ENCODE measurements at places on chromosomes 2 and 18.
A peak's percentile ranks its signal among the peaks of the same experiment; 100 is the strongest.

DNA sequence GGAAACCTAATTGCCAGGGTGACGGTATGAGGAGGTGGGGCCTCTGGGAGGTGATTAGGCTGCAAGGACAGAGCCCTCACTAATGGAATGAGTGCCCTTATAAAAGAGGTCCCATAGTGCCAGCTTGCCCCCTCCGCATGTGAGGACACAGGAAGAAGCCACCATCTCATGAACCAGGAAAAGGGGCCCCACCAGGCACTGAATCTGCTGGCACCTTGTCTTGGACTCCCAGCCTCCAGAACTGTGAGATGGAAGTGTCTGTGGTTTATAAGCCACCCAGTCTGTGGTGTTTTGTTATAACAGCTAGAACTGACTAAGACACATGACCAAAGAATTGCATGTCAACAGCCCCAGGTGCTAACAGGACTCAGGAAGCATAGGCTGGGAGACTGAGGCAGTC, 214.3 kb downstream of the MGAT5 start:
- no peak for DNase-seq

GRCh38 chr2:16335604-16335930, 330.1 kb downstream of the CYRIA start:
- no peak for DNase-seq

GRCh38 chr18:69257861-69258458, 142.7 kb upstream of the DOK6 start:
- no peak for DNase-seq

DNA sequence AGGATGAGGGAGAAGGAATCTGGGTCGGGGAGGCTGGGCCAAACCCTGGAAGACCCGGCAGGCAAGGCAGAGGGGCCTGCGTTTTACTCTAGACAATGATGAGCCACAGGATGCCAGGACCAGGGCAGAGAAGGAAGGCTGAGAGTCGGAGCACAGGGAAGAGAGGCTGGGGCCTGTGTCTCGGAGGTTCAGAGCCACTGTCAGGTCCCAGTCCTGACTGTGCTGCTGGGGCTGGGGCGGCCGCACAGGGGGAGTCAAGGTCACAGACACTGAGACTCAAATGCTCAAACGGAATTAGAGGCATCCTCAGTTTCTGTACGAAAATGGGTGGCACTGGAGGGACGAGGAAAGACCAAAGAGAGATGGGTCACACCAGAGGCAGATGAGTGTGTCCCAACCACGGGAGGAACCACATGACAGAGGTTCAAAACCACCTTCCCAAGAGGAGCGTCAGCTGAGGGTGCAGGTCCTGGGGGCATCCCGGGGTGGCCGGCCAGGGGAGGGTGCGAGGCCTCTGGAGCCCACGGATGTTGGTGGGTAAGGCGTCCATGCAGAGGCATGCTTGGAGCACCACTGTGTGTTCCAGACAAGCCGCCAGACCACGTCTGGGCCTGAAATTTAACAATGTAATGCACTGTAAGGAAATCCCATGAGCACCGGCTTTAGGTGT, 14.7 kb downstream of the HDAC4 start:
- DNase-seq = no peak

- no peak for DNase-seq
Observed at GRCh38 chr2:120289221-120289906, 36.7 kb downstream of the RALB start.

DNA sequence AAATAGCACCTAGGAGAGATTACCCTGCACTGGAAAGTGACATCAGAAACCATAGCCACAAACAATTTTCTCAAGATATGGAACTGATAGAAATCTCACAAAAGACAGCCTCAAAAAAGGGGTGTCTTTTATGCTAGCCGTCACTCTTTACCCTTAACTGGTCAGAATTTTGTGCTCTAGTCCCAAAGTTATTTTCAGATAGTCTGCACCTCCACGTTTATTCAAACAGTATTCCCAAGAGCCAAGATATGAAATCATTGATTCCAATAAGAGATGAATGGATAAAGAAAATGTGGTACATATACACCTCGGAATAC, 23.5 kb upstream of the PMAIP1 start:
- DNase-seq = no peak

GRCh38 chr2:149049142-149049541, 10.6 kb downstream of the LYPD6B start:
- DNase-seq = no peak

DNA sequence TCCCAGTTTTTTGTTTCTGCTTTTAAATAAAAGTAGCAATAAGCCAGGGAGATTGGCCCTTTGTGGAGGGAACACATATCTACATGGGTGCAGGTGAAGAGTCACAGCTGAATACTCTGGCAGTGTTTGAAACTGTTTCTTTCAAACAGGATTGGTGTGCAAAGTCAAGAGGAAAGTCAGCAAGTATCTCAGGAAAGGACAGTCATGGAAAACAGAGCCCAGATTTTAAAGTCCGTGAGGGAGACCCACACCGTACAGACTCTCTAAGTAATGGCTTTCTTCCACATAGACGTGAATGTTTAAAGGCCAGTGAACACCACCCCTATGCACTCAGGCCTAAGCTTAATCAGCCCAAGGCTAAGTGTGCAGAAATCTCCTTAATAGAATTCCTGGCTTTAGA, 95.3 kb downstream of the GFPT1 start:
- DNase-seq = no peak

DNA sequence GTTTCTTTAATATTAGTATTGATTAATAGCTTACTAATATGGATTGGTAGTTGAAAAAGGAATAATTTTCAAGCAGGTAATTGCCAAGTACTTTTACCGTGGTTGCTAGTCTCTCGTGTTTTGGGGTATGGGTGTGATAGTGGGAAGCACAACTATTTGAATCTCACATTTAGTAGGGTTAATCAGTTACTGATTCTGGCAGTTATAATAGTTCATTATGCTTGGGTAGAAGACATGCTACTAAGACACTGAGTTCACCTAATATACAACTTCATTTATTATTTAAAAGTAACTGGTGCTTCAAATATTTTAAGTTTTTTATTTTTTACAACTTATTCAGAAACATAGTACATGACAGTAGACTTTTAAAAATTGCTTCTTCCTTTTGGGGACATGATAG, 33.5 kb downstream of the SOCS6 start:
- DNase-seq = no peak

GRCh38 chr18:11750581-11751310, 61.7 kb downstream of the GNAL start:
- no peak for DNase-seq

GRCh38 chr2:241894681-241895426, 25.3 kb downstream of the RTP5 start:
- peak; percentile 60 for DNase-seq

GRCh38 chr2:40725040-40725439, 273.1 kb upstream of the SLC8A1 start:
- no peak for DNase-seq

- no peak for DNase-seq
Observed at GRCh38 chr2:51025906-51026555, 5.9 kb downstream of the NRXN1 start.

GRCh38 chr18:22591222-22591621, 173.5 kb upstream of the CTAGE1 start:
- no peak for DNase-seq

DNA sequence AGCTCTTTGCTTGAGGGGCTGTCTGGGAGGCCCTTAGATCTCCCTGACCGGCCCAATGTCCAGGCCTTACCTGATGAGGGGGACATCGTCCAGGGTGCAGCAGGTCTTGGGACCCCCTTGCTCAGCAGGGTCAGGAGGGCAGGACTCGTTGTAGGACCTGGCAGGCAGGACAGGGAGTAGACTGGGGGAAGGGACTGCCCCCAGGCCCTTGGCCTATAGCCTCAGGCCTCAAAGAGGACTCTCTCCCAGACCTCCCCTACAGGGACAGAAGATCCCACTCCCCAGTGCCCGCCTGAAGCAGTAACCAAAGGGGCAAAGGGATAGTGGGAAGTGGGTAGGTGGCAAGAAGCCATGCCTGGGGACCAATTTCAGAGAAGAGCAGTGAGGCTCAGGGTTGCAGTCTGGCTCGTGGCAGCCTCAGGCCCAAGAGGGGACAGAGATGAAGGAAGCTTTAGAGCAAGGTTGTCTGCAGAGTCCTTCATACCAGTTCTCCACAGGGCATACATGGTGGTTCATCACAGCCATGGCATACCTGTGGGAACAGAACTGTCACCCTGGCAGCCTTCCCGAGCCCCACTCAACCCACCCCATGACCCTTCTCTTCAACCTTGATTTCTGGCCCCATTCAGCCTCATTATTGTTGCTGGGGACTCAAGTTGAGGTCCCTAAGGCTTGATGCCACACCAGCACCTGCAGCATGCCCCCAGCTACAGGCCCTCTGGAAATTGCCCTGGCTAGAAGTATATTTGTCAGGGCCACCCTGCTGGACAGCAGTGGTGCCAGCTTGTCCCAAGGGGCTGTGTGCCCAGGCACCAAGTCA, 1.3 kb downstream of the TMEM150A start:
- no peak for DNase-seq

- DNase-seq = no peak
Observed at GRCh38 chr18:8279346-8279745, 329.9 kb upstream of the RAB12 start.

- DNase-seq = no peak
Observed at GRCh38 chr2:199115169-199115568, 342.6 kb downstream of the SATB2 start.

- no peak for DNase-seq
Observed at GRCh38 chr2:32220445-32220844, 44.2 kb downstream of the NLRC4 start.

- no peak for DNase-seq
Observed at GRCh38 chr18:58044370-58045241, 580 bp downstream of the NEDD4L start.

- no peak for DNase-seq
Observed at GRCh38 chr2:25358836-25359235, 17.1 kb upstream of the DNMT3A start.

GRCh38 chr2:24365826-24366225, 5.5 kb upstream of the ITSN2 start:
- DNase-seq = no peak

DNA sequence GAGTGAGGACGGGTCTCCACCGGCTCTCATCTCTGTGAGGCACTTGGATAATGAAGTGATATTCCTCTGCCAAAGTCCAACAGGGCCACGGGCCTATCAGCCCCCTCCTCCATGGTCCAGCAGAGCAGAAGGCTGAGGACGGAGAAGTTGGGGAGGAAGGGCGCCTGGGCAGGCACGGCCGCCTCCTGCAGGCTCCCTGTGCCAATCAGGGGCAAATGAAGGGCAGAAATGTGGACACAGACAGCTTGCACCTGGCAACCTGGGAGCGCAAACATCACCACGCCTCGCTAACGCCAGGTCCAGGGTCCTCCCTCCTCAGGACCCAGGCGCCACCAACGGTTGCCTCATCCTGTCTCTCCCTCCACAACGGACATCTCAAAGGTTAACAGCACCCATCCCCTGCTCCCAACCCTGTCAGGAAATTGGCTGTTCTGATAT, 24.3 kb downstream of the SMAD7 start:
- DNase-seq = no peak
